ENCODE measurements at places on chromosomes 12 and 14. TPM values are rescaled to one million over a fixed set of nuclear protein-coding genes. Genes with fewer than 3 reads are reported as not detected.

GRCh38 chr14:69543341-69544115 lies 31.1 kb downstream of the CCDC177 start:
- H3K27me3 ChIP-seq = peaks cover 11% of the 10 kb centered on the region
- no peaks in the 10 kb centered on the region for H3K4me1 ChIP-seq
- DNase-seq = peak; percentile 74
- H3K4me3 ChIP-seq = no peak overlapping the region
- no peaks in the 10 kb centered on the region for H3K36me3 ChIP-seq

DNA sequence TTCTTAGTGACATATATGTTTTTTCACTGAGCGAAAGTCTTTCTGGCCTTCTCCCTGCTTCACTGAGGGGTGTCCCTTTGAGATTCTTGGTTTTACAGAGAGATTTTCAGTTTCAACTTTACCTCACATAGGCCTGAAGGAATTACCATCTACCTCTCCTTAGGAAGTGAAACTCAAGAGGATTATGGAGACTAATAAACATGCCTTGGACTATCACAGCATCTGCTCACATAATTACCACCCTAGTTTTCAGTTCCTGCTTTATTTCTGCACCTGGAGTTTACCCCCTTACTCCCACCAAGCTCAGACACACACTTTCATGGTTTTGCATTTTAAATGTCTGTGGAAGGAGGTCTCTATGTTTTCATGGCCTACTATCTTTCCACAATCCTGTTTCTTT lies 118.3 kb upstream of the SCAF11 start:
- no peaks in the 10 kb centered on the region for H3K4me1 ChIP-seq
- H3K4me3 ChIP-seq = no peak overlapping the region
- no peak overlapping the region for H3K27ac ChIP-seq

The INHBC gene
- not detected for total RNA-seq

DNA sequence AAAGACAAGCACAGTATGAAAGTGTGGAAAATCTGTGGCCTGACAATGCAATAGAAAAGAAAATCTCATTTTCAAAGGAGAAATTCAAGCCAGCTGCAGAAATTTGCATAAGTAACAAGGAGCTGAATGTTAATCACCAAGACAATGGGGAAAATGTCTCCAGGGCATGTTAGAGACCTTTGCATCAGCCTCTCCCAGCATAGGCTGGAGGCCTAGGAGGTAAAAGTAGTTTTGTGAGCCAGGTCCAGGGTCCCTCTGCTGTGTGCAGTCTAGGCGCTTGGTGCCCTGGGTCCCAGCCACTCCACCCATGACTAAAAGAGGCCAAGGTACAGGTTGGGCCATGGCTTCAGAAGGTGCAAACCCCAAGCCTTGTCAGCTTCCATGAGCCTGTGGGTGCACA lies 58.3 kb downstream of the TESPA1 start:
- DNase-seq = no peak
- no peak overlapping the region for H3K27ac ChIP-seq
- no peaks in the 10 kb centered on the region for H3K36me3 ChIP-seq
- H3K27me3 ChIP-seq = no peaks in the 10 kb centered on the region
- H3K4me1 ChIP-seq = no peaks in the 10 kb centered on the region

- no peaks in the 10 kb centered on the region for H3K36me3 ChIP-seq
- DNase-seq = no peak
- H3K27ac ChIP-seq = no peak overlapping the region
- H3K27me3 ChIP-seq = no peaks in the 10 kb centered on the region
Measured at GRCh38 chr12:41459111-41459905, 271.2 kb downstream of the PDZRN4 start.

The PZP gene
- total RNA-seq = 2.7 TPM

GRCh38 chr14:99203080-99203479 lies 68.9 kb downstream of the BCL11B start:
- H3K36me3 ChIP-seq = no peaks in the 10 kb centered on the region
- H3K27ac ChIP-seq = no peak overlapping the region
- DNase-seq = no peak
- no peaks in the 10 kb centered on the region for H3K4me1 ChIP-seq

DNA sequence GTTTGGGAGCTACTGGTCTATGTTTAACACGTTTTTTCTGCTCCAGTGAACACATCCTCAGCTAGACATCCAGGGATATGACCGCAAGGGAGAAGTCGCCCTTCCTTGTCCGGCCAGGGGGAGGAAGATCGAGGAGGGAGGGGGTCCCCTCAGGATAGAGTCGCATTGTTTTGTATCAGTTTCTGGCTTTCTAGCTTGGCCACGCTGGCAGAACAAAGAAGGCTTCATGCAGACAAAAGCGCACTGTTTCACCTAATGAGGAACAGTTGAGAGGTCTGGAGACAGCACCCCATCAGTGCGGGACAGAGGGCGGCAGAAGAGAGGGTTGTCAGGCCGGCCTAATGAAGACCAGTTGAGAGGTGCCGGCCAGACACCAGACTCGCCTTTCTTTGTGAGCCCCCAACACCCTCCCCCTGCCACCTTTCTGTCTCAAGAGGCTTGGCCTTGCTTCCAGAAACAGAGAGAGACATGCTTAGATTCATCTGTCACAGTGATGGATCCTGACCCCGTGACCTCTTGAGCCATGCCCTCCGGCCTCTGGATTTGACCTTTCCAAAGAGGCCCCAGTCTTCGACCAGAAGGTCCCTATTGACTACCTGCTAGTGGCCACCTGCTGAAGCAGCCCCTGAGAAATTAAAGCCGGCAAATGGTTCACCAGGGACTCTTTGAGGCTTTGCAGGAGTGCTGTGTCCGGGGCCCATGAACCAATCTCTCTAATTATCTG lies 254.7 kb upstream of the TBX3 start:
- DNase-seq = no peak
- no peak overlapping the region for H3K4me3 ChIP-seq
- H3K36me3 ChIP-seq = no peaks in the 10 kb centered on the region
- H3K27me3 ChIP-seq = no peaks in the 10 kb centered on the region

- peaks cover 10% of the 10 kb centered on the region for H3K4me1 ChIP-seq
- no peak overlapping the region for H3K4me3 ChIP-seq
- no peak for DNase-seq
- no peaks in the 10 kb centered on the region for H3K27me3 ChIP-seq
- peaks cover 98% of the 10 kb centered on the region for H3K36me3 ChIP-seq
- H3K27ac ChIP-seq = no peak overlapping the region
Measured at GRCh38 chr14:103685276-103686211, 29.7 kb downstream of the XRCC3 start.

The SLC25A47 gene
- total RNA-seq = not detected

DNA sequence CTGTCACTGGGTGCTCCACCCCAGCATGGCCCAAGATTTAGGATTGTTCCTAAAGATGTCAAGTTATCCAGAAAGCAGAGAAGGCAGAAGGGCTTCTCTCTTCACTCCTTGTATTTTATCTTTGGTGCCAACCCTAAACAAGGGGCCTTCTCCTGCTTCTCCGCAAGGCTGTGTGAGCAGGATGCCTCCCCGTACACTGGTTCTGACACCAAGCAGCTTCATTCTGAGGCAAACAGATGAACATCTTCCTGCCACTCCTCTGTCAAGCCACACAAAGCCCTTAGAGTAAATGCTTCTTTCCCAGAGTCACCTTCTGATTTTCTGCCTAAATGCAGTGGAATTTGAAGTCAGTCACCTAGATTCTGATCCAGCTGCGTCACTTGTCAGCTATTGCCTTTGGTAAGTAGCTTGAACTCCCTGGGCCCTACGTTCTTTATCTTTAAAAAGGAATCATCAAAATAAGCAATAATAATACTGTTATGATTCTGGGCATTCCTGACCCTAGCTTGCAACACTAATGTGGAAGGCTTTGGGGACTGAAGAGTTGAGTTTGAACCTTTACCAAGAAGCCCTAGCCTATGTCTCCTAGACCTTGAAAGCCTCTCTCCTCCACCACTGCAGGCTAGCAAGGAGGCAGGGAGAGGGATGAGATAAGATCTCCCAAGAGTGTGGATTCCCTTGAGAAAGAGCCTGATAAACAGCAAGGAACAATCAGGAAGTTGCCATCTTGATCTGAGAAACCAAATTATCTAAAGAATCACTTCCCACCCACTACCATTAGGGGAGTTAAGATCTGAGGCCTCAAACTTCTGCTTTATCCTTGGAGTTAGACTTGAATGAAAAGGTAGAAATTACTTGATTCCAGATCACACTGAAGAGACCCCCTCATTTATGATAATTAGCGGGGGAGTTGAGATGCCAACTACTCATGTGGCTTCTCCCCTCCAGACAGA lies 5.7 kb downstream of the KRT73 start:
- H3K27ac ChIP-seq = no peak overlapping the region
- no peaks in the 10 kb centered on the region for H3K4me1 ChIP-seq
- H3K27me3 ChIP-seq = peaks cover 37% of the 10 kb centered on the region
- DNase-seq = no peak

The ZDHHC22 gene
- not detected for total RNA-seq

- H3K27me3 ChIP-seq = no peaks in the 10 kb centered on the region
- no peak overlapping the region for H3K4me3 ChIP-seq
- H3K36me3 ChIP-seq = no peaks in the 10 kb centered on the region
- DNase-seq = no peak
- peaks cover 93% of the 10 kb centered on the region for H3K4me1 ChIP-seq
Measured at GRCh38 chr14:73773441-73774240, 59.5 kb upstream of the PNMA1 start.

The CD4 gene
- 80.3 TPM for total RNA-seq

- H3K27me3 ChIP-seq = no peaks in the 10 kb centered on the region
- no peak for DNase-seq
- no peak overlapping the region for H3K27ac ChIP-seq
- H3K4me1 ChIP-seq = no peaks in the 10 kb centered on the region
Measured at GRCh38 chr14:90905531-90905930, 89.3 kb upstream of the TTC7B start.

DNA sequence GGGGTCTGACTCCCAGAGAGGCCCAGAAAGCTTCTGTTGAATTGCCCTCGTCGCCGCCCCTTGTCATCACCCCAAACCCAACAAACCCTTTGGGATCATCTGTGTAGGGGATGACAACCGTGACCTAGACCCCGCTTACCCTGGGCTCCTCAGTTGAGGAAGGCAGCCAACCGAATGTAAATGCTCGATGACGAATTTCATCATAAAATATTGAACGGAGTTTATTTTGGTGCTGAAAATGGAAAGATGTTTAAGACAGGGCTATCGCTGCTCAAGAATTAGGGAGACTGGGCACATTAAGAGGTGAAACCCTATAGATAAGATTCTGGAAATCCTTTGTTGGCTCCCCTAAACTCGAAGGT lies 512 bp downstream of the ACTR10 start:
- H3K4me3 ChIP-seq = peak overlapping the region; percentile 89
- H3K27ac ChIP-seq = peak overlapping the region; percentile 95
- peaks cover 25% of the 10 kb centered on the region for H3K36me3 ChIP-seq
- H3K27me3 ChIP-seq = no peaks in the 10 kb centered on the region
- H3K4me1 ChIP-seq = peaks cover 20% of the 10 kb centered on the region

The EXOC3L4 gene
- 3.6 TPM for total RNA-seq

GRCh38 chr12:57571926-57572762 lies 18.8 kb upstream of the PIP4K2C start:
- H3K36me3 ChIP-seq = no peaks in the 10 kb centered on the region
- no peak for DNase-seq
- H3K4me1 ChIP-seq = no peaks in the 10 kb centered on the region

The GLT1D1 gene
- 5.3 TPM for total RNA-seq

DNA sequence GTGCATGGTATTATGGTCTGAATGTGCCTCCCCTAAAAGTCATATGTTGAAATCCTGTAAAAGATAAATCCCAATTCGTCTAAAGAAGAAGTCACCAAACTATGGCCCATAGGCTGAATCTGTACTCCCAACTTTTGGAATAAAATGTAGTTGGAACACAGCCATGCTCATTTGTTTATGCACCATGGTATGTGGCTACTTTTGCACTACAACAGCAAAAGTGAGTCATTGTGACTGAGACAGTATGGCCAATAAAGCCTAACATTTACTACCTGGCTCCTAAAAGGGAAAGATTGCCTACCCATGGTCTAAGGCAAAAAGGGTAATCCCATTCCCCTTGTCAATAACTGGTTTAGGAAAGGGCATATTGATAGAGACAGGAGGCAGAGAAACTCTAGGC lies 101.8 kb downstream of the LRIG3 start:
- H3K4me3 ChIP-seq = no peak overlapping the region
- no peak overlapping the region for H3K27ac ChIP-seq
- no peaks in the 10 kb centered on the region for H3K27me3 ChIP-seq
- H3K36me3 ChIP-seq = no peaks in the 10 kb centered on the region

GRCh38 chr12:132114667-132115066 lies 29.5 kb downstream of the DDX51 start:
- peaks cover 51% of the 10 kb centered on the region for H3K36me3 ChIP-seq
- H3K27me3 ChIP-seq = no peaks in the 10 kb centered on the region
- H3K4me1 ChIP-seq = no peaks in the 10 kb centered on the region

- H3K4me3 ChIP-seq = no peak overlapping the region
- H3K36me3 ChIP-seq = no peaks in the 10 kb centered on the region
- DNase-seq = no peak
- H3K4me1 ChIP-seq = no peaks in the 10 kb centered on the region
- no peaks in the 10 kb centered on the region for H3K27me3 ChIP-seq
- H3K27ac ChIP-seq = no peak overlapping the region
Measured at GRCh38 chr12:42809226-42809625, 219.7 kb upstream of the PRICKLE1 start.

The COX8C gene
- total RNA-seq = not detected

DNA sequence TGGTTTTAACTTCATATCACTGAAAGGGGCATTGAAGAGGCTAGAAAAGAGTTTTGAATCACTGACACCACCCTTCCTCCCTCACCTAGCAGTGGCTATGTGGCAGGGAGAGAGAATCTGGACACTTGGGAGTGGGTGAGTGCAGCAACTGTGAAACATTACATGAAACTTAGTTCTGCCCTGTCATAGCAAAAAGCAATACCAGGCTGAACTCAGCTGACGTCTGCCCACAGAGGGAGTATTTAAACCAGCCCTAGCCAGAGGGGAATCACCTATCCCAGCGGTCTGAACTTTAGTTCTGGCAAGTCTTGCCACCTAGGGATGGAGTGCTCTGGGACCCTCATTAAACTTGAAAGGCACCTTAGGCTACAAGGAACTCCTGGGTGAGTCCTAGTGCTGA lies 20.7 kb upstream of the UNC79 start:
- H3K27ac ChIP-seq = no peak overlapping the region
- no peaks in the 10 kb centered on the region for H3K4me1 ChIP-seq
- no peak for DNase-seq
- no peaks in the 10 kb centered on the region for H3K27me3 ChIP-seq
- H3K4me3 ChIP-seq = no peak overlapping the region
- H3K36me3 ChIP-seq = no peaks in the 10 kb centered on the region

GRCh38 chr14:67941456-67942018 lies 122.0 kb downstream of the RAD51B start:
- peaks cover 44% of the 10 kb centered on the region for H3K4me1 ChIP-seq
- H3K36me3 ChIP-seq = no peaks in the 10 kb centered on the region
- no peaks in the 10 kb centered on the region for H3K27me3 ChIP-seq
- peak overlapping the region; percentile 59 for H3K27ac ChIP-seq
- no peak overlapping the region for H3K4me3 ChIP-seq

DNA sequence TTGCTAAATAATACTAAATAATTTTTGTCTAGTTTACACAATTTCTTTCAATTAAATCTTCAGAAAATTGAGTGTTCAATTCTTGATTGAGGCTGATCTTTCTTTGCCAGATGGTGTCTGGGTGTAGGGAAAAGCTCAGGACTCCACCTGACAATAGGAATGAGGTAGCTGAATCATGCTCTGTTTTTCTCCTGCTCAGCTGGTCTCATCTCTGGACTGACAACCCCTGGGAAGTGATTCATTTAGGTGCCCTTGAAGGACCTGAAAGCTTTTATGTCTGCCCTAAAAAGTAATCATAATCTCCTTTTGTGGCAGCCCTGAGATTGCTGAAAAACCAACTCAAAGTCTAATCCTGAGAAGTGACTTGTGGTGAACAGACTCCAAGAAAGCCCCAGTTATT lies 255.4 kb downstream of the ETNK1 start:
- no peak overlapping the region for H3K27ac ChIP-seq
- no peaks in the 10 kb centered on the region for H3K36me3 ChIP-seq
- no peaks in the 10 kb centered on the region for H3K4me1 ChIP-seq
- no peaks in the 10 kb centered on the region for H3K27me3 ChIP-seq
- no peak for DNase-seq

The LRTM2 gene
- not detected for total RNA-seq
